ENCODE measurements at places on chromosomes 13 and 19. TPM values are rescaled to one million over a fixed set of nuclear protein-coding genes. Genes with fewer than 3 reads are reported as not detected.

The AP1M2 gene
- not detected for total RNA-seq

The EBI3 gene
- not detected for total RNA-seq

The CEACAM5 gene
- total RNA-seq, result not detected

The ZNF738 gene
- 13.0 TPM for total RNA-seq

The CLEC17A gene
- not detected for total RNA-seq

The ZNF439 gene
- total RNA-seq, result 9.2 TPM

The IFNL1 gene
- not detected for total RNA-seq

The SHISA7 gene
- not detected for total RNA-seq

The SIGLECL1 gene
- total RNA-seq, result not detected

The FUT1 gene
- 0.12 TPM for total RNA-seq

The DACT3 gene
- 0.38 TPM for total RNA-seq

The MEDAG gene
- not detected for total RNA-seq

The PSG7 gene
- not detected for total RNA-seq

The NKPD1 gene
- total RNA-seq, result 0.24 TPM

Data from activated naive CD4-positive, alpha-beta T cell treated with anti-CD3 and anti-CD28 coated beads, Interleukin-2, amount 10 ng/mL, durations not matched to agents 5 hours and 36 hours (primary cell).